Heart right ventricle (tissue), 16 donors: ENCODE measurements at places on chromosomes 7 and 10. TPM values are rescaled to one million over a fixed set of nuclear protein-coding genes. Genes with fewer than 3 reads are reported as not detected.

- DNase-seq: no peak
- no peak overlapping the region for H3K4me3 ChIP-seq
- H3K36me3 ChIP-seq: no peaks in the 10 kb centered on the region
Measured at GRCh38 chr7:95047291-95047690, 139.9 kb downstream of the PPP1R9A start.

- no peaks in the 10 kb centered on the region for H3K4me1 ChIP-seq
- H3K27me3 ChIP-seq: no peaks in the 10 kb centered on the region
- no peak overlapping the region for H3K4me3 ChIP-seq
- no peak for DNase-seq
Measured at GRCh38 chr7:16813232-16813616, 8.4 kb upstream of the AGR2 start.

The KCP gene
- total RNA-seq: 0.32 TPM

GRCh38 chr7:105321754-105322455 lies 66.8 kb downstream of the SRPK2 start:
- H3K4me1 ChIP-seq: peaks cover 24% of the 10 kb centered on the region
- no peak overlapping the region for H3K4me3 ChIP-seq
- H3K27me3 ChIP-seq: no peaks in the 10 kb centered on the region
- no peak overlapping the region for H3K27ac ChIP-seq

- H3K4me1 ChIP-seq: peaks cover 12% of the 10 kb centered on the region
- no peak for DNase-seq
- no peaks in the 10 kb centered on the region for H3K27me3 ChIP-seq
- no peaks in the 10 kb centered on the region for H3K36me3 ChIP-seq
Measured at GRCh38 chr10:89269433-89270152, 18.0 kb upstream of the LIPA start.

The TMEM229A gene
- not detected for total RNA-seq

The GOLGA7B gene
- total RNA-seq: 0.06 TPM

DNA sequence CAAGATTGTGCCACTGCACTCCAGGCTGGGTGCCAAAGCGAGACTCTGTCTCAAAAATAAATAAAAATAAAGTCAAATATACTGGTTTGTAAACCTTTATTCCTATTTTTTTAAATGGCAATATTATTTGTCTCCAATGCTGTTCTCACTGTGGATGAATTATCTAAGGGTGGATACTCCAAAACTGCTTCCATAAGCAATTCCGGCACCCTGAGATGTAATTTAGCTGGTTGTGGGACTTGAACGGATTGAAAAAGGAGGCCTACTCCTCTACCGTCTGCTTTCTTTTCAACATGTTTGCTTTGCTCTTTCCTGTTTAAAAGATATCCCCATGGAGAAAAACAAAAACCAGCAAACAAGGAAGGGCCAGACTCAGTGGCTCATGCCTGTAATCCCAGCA lies 54.4 kb downstream of the SLC35B4 start:
- H3K4me3 ChIP-seq: no peak overlapping the region
- H3K36me3 ChIP-seq: no peaks in the 10 kb centered on the region
- no peaks in the 10 kb centered on the region for H3K4me1 ChIP-seq
- no peaks in the 10 kb centered on the region for H3K27me3 ChIP-seq
- H3K27ac ChIP-seq: no peak overlapping the region

DNA sequence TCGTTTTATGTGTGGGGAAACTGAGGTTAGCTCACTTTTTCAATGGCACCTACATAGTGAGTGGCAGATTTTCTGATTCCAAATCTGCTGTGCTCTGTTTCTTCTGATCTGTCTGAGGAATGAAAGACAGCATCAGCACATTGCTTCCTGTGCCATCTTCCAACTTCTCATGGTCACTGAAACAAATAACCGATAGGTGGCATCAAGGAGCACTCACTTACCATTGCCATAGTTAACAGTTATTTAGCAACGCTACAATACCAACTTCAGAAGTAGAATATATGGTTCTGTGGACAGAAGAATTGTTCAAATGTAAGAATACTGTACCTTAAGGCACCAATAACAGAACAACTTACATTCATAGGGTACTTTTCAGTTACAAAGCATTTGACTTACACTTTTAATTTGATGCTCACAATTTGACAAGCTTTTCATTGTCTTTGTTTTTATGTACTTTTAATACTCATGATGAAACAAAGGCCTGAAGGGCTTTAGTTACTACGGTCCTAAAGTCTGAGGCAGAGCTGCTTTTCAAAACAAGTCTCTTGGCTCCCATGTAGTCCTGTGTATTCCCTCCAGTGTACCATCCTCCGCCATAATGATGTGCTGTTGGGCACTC lies 228.9 kb upstream of the TCF7L2 start:
- no peaks in the 10 kb centered on the region for H3K36me3 ChIP-seq
- no peak overlapping the region for H3K27ac ChIP-seq
- H3K27me3 ChIP-seq: no peaks in the 10 kb centered on the region
- no peak overlapping the region for H3K4me3 ChIP-seq
- H3K4me1 ChIP-seq: peaks cover 5% of the 10 kb centered on the region

DNA sequence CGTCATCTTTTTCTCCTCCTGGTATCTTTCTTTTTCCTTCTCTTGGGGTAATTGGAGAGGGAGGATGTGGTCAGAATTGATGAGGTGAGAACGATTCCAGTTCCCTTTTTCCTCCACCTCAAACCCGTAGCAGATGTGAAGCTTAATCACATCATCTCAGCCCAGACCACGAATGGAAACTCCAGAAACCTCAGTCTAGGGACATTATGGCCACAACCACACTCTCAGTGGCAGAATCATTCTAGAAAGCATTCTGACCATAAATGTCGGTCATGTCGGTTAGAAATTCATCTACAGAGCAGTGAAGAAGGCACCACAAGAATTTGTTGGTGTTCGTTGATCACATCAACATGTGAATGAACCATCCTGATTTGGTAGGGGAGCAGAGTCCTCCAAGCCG lies 78.7 kb downstream of the GATA3 start:
- no peak for DNase-seq
- H3K36me3 ChIP-seq: no peaks in the 10 kb centered on the region
- no peaks in the 10 kb centered on the region for H3K27me3 ChIP-seq
- H3K4me3 ChIP-seq: no peak overlapping the region

The DOCK4 gene
- 26.8 TPM for total RNA-seq
